ENCODE measurements at places on chromosomes 5 and 9.

GRCh38 chr5:94830520-94830919 is 212.1 kb downstream of the SLF1 start:
- H3K27ac ChIP-seq = no peak overlapping the region
- no peaks in the 10 kb centered on the region for H3K4me1 ChIP-seq
- no peak overlapping the region for H3K4me3 ChIP-seq
- no peaks in the 10 kb centered on the region for H3K36me3 ChIP-seq
- H3K27me3 ChIP-seq = no peaks in the 10 kb centered on the region
- no peak for DNase-seq

DNA sequence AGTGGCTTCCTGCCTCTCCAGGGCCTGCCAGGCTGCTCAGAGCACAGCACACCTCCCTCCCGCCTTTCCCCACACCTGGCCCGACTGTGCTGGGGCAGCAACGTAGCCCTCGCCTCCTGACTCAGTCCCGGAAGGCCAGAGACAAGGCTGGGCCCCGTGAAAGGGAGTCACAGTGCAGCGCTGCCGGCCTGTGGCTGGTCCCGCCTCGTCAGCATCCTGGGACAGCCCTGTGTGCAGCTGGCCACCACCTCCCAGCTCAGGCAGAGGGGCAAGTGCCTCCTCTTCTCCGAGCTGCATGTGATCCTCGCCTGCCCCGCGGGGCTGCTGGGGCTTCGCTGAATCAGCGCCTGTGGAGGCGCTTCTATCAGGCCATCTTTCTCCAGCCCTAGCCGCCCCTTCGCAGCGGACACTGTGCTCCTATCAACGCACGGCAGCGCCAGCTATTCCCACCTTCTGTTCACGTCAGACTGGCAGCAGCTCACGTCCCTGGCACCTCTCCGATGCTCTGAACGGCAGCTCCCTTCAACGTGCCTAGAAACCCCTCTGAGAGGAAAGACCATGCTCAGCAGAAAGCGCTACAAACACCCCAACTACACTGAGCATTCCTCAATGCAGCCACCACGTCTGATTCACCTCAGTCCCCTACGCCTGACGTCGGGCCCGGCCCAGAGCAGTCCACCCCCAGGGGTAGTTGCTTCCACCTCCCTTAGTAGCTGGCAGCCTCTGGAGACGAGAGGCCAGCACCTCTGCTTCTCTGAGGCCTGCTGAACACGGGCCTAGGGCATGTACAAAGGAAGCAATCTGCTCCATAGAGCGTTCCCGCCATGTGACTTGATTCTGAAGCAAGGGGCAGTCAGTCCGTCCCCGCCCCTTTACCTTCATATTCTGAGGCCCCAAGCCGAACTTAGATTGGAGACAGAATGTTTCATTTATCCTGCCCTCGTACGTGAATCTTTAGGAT is 78.8 kb downstream of the GPR21 start:
- peaks cover 4% of the 10 kb centered on the region for H3K4me1 ChIP-seq
- DNase-seq = no peak
- H3K36me3 ChIP-seq = peaks cover 40% of the 10 kb centered on the region
- peak overlapping the region; percentile 48 for H3K27ac ChIP-seq
- peaks cover 24% of the 10 kb centered on the region for H3K27me3 ChIP-seq

GRCh38 chr5:658103-658502 is 35.0 kb downstream of the TPPP start:
- peaks cover 44% of the 10 kb centered on the region for H3K36me3 ChIP-seq
- H3K4me3 ChIP-seq = no peak overlapping the region
- H3K27me3 ChIP-seq = peaks cover 8% of the 10 kb centered on the region
- no peak for DNase-seq
- H3K4me1 ChIP-seq = no peaks in the 10 kb centered on the region

GRCh38 chr9:136829981-136830885 is 12.0 kb upstream of the AJM1 start:
- no peak for DNase-seq
- H3K36me3 ChIP-seq = peaks cover 13% of the 10 kb centered on the region
- H3K4me3 ChIP-seq = no peak overlapping the region
- H3K27ac ChIP-seq = no peak overlapping the region

GRCh38 chr9:134949681-134950385 is 32.1 kb upstream of the FCN1 start:
- H3K4me1 ChIP-seq = no peaks in the 10 kb centered on the region
- H3K4me3 ChIP-seq = no peak overlapping the region
- no peak for DNase-seq
- no peak overlapping the region for H3K27ac ChIP-seq

DNA sequence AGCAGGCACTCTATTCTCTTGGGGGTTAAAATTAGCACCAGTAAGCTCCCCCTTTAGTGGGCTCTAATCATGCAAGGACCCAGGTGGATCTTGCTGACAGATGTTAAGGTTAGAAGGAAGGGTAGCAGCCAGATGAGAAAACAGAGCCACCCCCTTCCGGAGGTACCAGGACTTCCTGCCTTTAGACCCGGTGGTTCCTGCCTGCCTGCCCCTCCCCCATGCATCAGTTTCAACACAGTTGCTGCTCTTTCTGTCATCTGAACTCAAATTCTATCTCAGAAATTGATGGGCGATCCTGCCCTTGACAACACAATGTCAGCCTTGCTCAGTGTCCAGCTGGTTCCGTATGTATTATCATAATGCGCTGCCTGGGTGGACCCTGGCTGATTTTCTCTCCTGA is 287.3 kb downstream of the EBF1 start:
- peak overlapping the region; percentile 96 for H3K27ac ChIP-seq
- H3K4me1 ChIP-seq = peaks cover 44% of the 10 kb centered on the region
- no peak overlapping the region for H3K4me3 ChIP-seq
- DNase-seq = peak; percentile 71

- no peak for DNase-seq
- no peak overlapping the region for H3K4me3 ChIP-seq
- no peak overlapping the region for H3K27ac ChIP-seq
- H3K4me1 ChIP-seq = no peaks in the 10 kb centered on the region
- H3K36me3 ChIP-seq = no peaks in the 10 kb centered on the region
These were observed 59.5 kb upstream of the FBXL7 start for GRCh38 chr5:15440434-15440833.

DNA sequence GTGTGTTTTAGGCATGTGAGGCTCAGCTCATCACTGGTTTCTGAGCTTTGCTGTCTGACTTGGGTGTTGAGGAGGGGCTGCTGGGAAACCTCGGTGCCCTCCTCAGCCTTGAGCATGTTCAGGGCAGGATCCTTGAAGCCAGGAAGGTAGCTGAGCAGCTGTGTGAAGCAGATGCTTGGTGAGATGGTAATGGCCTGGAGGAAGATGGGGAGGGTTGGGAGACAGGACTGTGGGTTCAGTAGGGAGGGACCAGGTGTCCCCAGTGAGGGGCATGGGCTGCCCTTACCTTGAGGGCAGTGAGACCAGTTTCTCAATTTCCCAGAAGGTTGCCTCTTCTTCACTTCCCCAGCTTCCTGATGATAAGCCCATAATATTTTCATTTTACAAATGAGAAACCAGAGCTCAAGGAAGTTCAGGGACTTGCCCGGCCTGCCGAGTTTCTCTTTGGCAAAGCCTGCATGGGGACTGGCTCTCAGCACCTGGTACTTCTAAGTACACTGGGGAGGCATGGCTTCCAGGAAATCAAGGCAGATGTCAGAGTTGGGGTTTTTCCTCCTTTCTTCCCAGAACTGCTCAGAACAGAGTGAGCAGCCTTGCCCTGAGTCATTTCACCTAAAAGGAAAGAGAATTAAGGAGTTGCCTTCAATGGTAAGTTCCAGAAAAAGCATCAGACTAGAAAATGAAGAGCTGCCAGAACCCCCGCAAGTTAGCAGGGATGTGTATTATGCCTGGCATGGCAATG is 225.7 kb downstream of the MAST4 start:
- H3K27ac ChIP-seq = no peak overlapping the region
- no peaks in the 10 kb centered on the region for H3K27me3 ChIP-seq

DNA sequence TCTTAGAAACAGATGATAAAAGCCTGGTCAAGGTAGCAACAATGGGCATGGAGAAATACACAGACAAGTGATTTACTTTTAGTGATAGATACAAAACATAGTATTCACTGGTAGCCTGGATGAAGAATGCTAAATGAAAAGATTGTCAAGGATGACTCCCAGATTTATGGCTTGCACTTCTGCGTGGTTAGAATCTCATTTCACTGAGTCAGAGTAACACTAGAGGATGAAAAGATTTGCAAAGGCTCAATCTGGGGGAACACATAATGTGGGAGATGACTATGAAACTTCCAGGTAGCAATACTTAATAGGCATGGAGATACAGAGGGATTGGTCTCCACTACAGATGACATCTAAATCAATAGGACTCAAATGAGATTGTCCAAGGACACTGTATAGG is 38.4 kb downstream of the AGTPBP1 start:
- H3K36me3 ChIP-seq = no peaks in the 10 kb centered on the region
- no peak overlapping the region for H3K4me3 ChIP-seq

GRCh38 chr9:136667940-136668760 is 5.4 kb downstream of the EGFL7 start:
- no peak for DNase-seq
- peaks cover 32% of the 10 kb centered on the region for H3K36me3 ChIP-seq
- peaks cover 71% of the 10 kb centered on the region for H3K27me3 ChIP-seq
- H3K4me1 ChIP-seq = peaks cover 8% of the 10 kb centered on the region

- peaks cover 5% of the 10 kb centered on the region for H3K4me1 ChIP-seq
- H3K4me3 ChIP-seq = no peak overlapping the region
These were observed 72.1 kb upstream of the GRAMD2B start for GRCh38 chr5:126351153-126351552.

DNA sequence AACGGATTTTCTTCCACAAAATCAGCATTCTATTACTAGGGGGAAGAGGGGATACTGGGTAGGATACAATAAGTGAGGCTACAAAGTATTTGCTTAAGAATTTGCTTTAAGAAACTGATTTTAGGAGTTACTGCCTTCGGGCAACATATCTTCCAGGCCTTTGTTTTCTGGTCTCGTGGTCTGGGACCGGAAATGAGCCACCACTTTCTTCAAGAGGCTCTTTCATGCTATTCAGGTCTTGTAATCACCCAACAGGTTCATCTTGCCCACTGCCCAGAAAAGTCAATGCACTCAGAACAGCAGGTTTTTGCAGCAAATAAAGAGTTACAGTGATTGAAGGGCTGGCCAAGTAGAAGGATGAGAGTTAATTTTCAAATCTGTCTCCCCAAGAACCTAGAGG is 6.6 kb upstream of the AOPEP start:
- no peak overlapping the region for H3K4me3 ChIP-seq
- no peak for DNase-seq
- peaks cover 18% of the 10 kb centered on the region for H3K4me1 ChIP-seq
- peaks cover 3% of the 10 kb centered on the region for H3K36me3 ChIP-seq
- no peak overlapping the region for H3K27ac ChIP-seq

Data from endothelial cell (in vitro differentiated cells).